Smooth muscle cell of the coronary artery (primary cell): ENCODE measurements at places on chromosomes 13 and 19. TPM values are rescaled to one million over a fixed set of nuclear protein-coding genes. Genes with fewer than 3 reads are reported as not detected.

TRIM28 gene
- total RNA-seq: 368 and 427 TPM in 2 replicates

AMER2 gene
- not detected in 2 replicates for total RNA-seq

EFNA2 gene
- not detected in 2 replicates for total RNA-seq

CEACAM4 gene
- total RNA-seq: not detected in 2 replicates

PCDH8 gene
- not detected in 2 replicates for total RNA-seq

IFNL2 gene
- not detected in 2 replicates for total RNA-seq

MAMSTR gene
- 0.12 and 0.30 TPM in 2 replicates for total RNA-seq

CEACAM3 gene
- total RNA-seq: not detected in 2 replicates

CDC42EP5 gene
- 2.9 and 41.0 TPM in 2 replicates for total RNA-seq

SHISA7 gene
- not detected in 2 replicates for total RNA-seq

GPR183 gene
- not detected in 2 replicates for total RNA-seq

GJA3 gene
- total RNA-seq: 0.23 and 0.60 TPM in 2 replicates

HSPB6 gene
- 12.2 and 44.7 TPM in 2 replicates for total RNA-seq

KLK12 gene
- not detected in 2 replicates for total RNA-seq

NPAS1 gene
- total RNA-seq: 0.12 and 1.1 TPM in 2 replicates

CPAMD8 gene
- total RNA-seq: 0.12 and 0.45 TPM in 2 replicates

SIGLEC5 gene
- not detected in 2 replicates for total RNA-seq

SLC17A7 gene
- 0.08 and 0.12 TPM in 2 replicates for total RNA-seq
